ENCODE measurements at places on chromosomes 11 and 22.

DNA sequence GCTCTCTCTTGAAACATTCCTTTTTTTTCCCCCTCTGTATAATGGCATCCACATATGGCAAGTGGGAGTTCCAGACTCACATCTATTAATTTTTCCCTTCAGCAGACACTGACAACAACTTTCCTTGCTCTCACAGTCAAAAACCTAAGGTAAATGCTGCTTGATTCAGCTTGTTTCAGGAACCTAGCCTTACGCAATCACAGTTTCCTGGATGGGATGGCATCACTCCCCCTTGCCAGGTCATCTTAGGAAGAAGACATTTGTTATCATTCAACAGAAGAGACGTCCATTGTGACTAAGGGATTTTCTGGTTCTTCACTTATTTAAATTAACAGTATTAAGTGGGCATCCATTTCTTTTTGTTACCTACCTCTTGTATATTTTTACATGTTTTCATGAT, 112.0 kb upstream of the PDGFD start:
- no peak for DNase-seq

GRCh38 chr11:33317662-33318061, 60.5 kb downstream of the HIPK3 start:
- no peak for DNase-seq

- DNase-seq = no peak
These were observed 2.6 kb downstream of the NELL1 start for GRCh38 chr11:20671856-20672546.

- DNase-seq = no peak
These were observed 91.5 kb downstream of the CELSR1 start for GRCh38 chr22:46445771-46446420.

DNA sequence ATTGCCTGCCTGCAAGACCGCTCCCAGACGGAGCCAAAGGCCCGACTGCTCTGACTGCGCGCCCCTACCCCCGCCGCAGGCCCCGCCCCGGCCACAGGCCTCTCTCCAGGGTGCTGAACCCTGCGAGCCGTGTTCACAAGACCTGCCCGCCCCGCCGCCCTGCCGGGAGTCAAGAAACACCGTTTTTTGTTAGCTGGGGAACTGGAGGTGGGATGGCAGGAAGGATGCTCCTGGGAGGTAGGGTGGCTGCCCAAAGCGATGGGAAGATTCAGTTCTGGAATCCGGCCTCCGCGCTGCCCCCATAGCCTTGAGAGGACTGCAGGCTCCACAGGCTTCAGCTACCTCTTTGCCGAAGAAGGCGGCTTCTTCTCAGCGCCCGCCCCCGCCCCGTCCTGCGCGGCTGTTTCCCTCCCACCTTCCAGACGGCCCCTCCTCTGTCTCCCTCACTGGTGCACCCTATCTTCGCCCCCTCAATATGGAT, 2.7 kb upstream of the PDE2A start:
- no peak for DNase-seq

GRCh38 chr11:132770829-132771530, 761.3 kb downstream of the OPCML start:
- no peak for DNase-seq

- DNase-seq = no peak
These were observed 33.4 kb downstream of the PARVB start for GRCh38 chr22:44057401-44057987.

GRCh38 chr11:86578727-86579405, 93.5 kb downstream of the ME3 start:
- DNase-seq = no peak

- no peak for DNase-seq
These were observed 114.9 kb downstream of the FANCF start for GRCh38 chr11:22510741-22511140.

GRCh38 chr11:86740628-86741483, 59.5 kb upstream of the PRSS23 start:
- no peak for DNase-seq

GRCh38 chr11:81573367-81573766, 1160.3 kb downstream of the FAM181B start:
- no peak for DNase-seq

DNA sequence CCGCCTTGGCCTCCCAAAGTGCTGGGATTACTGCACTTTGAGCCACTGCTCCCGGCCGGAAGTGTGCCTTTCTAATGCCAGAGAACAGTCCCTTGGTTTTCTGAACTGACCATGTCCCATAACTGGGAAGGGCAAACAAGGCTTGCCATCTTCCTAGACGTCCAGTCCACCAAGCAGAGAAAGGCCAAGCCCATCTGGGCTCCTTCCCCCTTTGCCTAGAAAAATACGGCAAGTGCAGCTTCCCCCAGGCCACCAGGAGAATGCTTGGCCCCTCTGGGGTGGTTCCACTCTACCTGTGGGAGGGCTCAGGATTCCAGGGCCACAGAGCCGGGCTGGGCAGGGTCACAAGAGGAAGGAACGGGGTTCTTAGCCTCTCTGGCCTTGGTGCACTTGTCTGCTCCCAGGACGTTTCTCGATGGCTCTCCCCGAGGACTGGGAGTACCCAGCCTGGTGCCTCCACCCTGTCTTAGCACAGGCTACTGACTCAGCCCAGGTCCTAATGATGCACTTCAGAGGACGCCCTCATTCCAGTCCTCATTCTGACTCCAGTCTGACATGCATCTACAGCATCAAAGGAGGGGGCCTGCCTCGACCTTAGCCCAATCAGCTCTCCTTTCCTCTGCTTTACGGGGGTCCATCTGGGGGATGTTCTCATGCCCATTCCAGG, 1.2 kb downstream of the USP2 start:
- DNase-seq = no peak

- DNase-seq = no peak
These were observed 6.3 kb upstream of the SYCE3 start for GRCh38 chr22:50569041-50569459.

DNA sequence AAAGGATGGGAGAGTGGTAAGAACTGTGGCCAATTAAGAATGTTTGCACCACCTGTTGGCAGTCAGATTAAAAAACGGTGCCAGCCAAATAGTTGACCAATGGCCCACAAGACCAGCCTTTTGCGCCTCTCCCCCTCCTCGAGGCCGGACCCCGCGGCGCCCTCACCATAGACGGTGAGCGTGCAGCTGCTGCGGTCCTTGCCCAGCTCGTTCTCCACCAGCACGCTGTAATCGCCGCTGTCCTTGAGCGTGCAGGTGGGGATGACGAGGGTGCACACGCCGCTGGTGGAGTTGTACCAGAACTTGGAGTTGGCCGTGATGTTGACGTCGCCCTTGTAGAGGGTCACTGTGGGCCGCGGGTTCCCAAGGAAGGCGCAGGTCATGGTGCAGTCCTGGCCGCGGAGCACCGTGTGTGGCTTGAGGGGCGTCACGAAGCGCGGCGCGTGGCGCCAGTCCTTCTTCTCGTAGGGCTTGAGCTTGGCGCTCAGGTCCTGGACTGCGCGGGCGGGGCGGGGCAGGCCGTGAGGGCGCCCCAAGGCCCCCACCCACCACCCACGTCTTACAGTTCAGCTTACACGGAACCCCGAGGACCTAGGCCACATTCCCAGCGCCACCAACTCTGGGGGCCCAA, 7.2 kb downstream of the TMEM86A start:
- no peak for DNase-seq

DNA sequence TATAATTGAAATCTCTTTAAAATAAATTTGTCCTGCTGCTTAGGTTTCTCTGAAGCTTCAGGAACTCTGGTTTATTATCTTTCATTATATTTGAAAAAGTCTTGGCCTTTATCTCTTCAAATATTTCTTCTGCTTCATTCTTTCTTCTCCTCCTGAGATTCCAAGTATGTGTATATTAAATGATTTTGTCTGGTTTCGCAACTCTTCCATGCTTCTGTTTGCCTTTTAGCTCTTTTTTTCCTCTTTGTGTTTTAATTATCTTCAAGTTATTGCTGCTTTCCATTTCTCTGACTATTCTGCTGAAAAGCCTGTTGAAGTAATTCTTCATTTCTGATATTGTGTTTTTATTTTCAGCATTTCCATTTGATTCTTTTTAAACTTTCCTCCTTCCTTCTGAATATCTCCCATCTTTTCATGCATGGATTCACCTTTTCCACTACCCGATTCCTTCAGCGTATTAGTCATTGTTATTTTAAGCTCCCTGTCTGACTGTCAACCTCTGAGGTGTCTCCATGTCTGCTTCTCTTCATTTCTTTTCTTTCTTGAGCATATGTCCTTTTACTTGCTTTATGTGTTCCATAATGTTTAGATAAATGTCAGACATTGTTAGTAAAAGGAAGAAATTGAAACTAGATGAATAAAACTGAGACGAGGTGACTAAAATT, 46.6 kb upstream of the CTSC start:
- DNase-seq = no peak

GRCh38 chr11:75325713-75326438, 25.6 kb downstream of the ARRB1 start:
- no peak for DNase-seq

DNA sequence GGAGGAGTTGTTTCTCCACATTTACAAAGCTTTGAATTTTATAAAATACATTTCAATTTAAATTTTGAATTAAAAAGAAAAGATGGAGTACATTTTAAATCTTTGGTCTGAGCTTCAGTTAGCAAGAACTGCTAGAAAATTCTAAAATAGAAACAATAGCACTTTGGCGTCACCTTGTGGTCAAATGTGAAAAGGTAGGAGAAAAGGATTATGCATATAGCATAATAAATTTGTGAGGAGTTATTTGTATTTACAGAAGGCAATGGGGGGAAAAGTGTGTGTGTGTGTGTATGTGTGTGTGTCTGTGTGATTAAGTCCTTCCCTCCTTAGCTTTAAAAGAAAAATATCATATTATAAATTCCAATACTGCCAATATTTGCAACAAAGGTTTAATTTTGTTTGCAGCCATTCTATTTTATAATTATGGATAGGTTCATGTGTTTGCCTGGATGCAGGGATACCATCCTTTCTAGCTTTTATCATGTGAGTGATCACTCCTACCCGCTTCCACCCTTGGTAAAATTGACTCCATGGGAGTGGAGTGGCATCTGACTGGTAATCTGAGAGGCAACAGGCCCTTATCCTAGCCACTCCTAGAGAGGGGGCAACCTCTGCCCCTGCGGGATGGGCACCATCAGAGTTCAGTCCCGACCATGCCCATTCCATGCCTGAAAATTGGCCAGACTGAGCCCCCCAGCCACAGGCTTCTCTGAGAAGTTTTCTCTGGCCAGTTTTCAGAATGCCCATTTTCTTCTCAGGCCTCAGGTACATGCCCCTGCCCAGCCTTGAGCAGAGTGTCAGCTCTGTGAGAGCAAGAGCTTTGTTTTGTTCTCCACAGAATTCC, 13.6 kb upstream of the LGR4 start:
- DNase-seq = no peak

- DNase-seq = no peak
These were observed 46.0 kb upstream of the WNT7B start for GRCh38 chr22:46022881-46023512.

- DNase-seq = no peak
These were observed 510.6 kb upstream of the ARHGAP42 start for GRCh38 chr11:100176456-100176855.

DNA sequence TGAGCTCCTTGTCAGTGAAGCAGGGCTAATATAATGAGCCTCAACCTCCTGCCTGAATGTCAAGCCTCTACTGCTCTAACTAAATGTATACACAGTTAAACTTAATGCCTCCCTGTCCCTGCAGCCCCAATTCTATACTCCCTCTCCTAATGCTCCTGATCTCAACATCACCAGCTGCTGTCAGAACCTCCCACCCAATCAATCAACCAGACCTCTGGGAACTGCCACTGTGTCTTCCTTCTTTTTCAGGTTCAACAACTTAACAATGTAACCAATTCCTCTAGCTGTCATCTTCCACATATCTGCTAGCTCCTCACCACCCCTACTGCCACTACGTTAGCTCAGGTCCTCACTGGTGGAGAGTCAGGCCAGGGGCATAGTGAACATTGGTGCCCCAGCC, 339.8 kb upstream of the NARS2 start:
- no peak for DNase-seq

GRCh38 chr22:33504941-33505625, 415.2 kb downstream of the LARGE1 start:
- DNase-seq = no peak

DNA sequence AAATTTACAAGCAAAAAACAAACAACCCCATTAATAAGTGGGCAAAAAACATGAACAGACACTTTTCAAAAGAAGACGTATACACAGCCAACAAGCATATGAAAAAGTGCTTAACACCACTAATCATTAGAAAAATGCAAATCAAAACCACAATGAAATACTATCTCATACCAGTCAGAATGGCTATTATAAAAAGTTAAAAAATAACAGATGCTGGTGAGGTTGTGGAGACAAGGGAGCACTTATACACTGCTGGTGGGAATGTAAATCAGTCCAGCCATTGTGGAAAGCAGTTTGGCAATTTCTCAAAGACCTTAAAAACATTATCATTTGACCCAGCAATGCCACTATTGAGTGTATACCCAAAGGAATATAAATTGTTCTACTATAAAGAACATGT, 72.3 kb downstream of the BBOX1 start:
- DNase-seq = no peak

DNA sequence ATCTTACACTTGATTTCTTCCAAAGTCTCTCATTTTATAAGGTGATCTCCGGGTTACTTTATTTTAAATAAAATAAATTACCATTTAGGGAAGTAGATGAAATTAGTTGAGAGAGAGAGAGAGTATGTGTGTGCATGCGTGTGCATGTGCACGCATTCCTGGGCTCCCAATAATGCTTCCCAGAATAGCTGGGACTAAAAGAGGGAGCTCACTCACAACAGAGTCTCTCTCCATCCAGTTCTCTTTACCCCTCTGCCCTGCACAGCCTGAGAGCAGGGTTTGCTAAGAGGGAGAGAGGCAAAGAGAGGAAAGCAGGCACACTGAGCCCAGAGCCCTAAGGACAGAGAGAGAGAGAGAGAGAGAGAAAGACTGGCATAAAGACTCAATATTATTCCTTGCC, 11.3 kb upstream of the TRIM44 start:
- DNase-seq = no peak

- no peak for DNase-seq
These were observed 4.2 kb downstream of the RAB3IL1 start for GRCh38 chr11:61912991-61913698.

DNA sequence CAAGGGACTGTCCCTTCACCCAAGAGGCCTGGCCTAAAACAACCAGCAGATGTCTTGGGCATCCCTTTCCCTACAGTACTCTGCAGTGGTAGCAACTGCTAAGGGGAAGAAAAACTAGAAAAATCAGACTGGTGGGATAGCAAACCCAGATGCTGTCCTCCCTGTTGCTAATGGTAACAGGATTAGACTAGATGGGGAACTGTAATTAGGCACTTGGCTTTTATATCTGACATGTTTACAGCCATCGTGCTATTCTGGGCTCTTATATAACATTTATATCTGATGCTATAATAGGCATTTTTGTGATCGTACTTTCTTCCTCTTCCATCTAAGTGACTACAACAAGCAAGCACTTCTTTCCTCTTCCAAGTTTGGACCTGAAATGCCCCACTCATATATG, 316.7 kb downstream of the DLG2 start:
- DNase-seq = no peak

GRCh38 chr11:96620464-96621044, 230.7 kb downstream of the JRKL start:
- DNase-seq = no peak

- DNase-seq = no peak
These were observed 142.3 kb downstream of the ELP4 start for GRCh38 chr11:31651822-31652221.

- no peak for DNase-seq
These were observed 65.8 kb downstream of the PACSIN2 start for GRCh38 chr22:42949159-42949558.

All from cortex of kidney (tissue), 1 donor.